Skin of body (tissue), 3 donors: ENCODE measurements at places on chromosomes 3 and 15. TPM values are rescaled to one million over a fixed set of nuclear protein-coding genes. Genes with fewer than 3 reads are reported as not detected.

GOLGA8O gene
- 0.39 TPM for total RNA-seq

TAGLN3 gene
- 1.9 TPM for total RNA-seq

DNA sequence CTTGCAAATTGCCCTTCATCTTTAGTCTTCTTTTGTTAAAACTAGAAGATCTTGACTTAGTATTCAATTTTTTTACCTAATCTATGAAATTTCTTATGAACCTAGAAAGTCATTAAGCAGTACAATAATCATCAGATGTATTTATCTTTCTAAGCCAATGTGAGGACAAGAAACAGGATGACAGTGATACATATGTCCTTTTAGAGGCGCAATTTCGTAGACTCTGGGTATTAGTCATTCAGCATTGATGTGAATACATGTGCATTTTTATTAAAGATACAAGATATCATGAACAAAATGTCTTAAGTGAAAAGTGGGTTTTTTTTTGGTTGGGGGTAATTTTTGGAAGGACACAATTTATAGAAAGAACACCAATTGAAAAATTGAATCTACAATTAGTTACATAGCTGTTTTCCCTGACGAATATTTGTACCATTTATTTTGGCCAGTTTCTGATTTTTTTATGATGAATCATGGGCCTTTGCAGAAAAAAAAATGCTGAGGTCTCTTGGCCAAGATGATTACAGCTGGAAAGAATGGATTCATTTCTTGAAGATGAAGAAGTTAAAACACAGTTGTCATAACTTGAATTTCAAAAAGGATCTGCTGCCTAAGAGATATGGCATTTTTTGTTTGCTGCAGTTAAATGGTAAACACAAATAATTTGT lies 48.9 kb upstream of the AGTR1 start:
- no peak for DNase-seq

DNA sequence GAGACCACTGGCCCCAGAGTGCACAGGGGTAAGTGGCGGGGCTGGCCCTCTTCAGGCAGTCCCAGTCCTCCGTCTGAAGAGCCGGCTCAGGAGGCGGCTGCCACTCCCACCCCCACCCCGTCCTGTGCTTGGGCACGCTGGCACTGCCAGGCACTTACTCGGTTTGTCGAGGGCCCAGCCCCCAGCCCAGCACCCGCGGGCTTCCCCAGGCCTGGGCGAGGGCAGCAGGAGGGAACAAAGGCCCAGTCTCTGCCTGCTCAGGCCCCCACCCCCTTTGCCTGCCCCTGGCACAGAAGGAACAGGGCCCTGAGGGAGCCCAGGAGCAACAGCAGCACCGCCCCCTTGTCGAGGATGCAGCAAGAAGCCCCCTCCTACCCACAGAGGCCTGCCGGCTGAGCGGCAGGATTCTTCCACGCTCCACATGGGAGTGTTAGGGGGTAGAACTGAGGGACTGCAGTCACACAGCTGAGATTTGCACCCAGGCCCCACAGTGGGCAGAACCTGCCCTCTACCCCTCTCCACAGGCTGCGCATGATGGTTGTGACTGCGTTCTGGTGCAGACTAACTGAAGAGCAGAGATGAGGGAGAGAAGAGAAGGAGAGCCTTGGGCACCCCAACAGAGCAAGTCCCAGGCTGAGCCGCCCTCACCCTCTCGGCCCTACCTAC lies 8.9 kb downstream of the DUSP7 start:
- no peak for DNase-seq

DNA sequence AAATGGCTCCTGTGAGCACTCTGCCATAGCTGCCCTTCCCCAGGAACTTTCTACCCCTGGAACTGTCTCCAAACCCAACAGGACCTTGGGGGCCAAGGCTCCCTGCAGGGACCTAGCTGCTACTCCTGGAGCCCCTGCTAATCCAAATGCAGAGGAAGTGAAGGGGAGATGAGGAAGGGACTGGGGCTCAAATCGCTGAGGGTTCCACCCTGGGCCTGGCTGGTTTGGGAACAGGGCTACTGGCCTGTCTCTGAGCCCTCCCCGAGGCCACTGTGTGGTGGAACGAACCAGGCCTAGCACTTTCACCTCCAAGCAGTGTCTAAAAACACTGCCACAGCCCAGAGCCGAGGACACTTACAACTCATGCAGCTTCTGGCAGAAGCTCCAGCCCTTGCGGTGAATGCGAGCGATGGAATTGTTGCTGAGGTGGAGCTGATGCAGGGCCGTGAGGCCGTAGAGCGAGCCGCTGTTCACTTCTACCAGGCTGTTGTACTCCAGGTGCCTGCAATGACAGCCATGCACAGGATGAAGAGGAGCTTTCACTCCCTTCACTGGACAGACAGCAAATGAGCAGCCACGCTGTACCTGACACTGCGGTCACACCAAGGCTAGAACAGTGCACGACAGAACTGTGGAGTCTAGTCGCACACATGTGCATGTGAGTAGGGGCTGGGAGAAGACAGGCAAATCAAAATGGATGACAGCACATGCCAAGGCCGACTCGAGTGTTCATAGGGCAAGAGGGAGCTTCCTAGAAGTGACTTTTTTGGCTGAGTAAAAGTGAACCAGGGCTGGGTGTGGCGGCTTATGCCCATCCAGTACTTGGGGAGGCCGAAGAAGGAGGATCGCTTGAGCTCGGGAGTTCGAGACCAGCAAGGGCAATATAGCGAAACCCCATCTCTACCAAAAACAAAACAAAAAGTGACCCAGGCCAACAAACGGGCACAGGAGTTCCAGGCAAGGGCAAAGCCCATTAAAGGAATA lies 90.8 kb downstream of the LRIG1 start:
- DNase-seq, result no peak

GRCh38 chr3:155022896-155023295 lies 57.2 kb upstream of the MME start:
- no peak for DNase-seq

DNA sequence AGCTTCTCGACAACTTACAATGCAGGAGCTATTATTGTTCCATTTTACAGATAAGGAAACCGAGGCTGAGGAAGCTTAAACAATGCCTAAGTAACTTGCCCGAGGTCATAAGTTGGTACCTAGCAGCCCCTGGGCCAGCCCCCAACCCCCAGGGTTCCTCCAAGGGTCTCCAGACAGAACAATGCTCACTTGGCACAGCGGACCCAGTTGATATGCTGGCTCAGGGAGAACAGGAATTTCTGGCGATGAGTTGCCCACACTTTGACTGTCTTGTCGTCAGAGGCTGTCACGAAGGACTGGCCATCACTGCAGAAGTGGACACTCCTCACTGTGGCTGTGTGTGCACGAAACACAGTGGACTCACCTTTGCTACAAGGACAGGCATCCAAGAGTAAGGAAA lies 5.2 kb downstream of the POC1A start:
- DNase-seq, result no peak

DNA sequence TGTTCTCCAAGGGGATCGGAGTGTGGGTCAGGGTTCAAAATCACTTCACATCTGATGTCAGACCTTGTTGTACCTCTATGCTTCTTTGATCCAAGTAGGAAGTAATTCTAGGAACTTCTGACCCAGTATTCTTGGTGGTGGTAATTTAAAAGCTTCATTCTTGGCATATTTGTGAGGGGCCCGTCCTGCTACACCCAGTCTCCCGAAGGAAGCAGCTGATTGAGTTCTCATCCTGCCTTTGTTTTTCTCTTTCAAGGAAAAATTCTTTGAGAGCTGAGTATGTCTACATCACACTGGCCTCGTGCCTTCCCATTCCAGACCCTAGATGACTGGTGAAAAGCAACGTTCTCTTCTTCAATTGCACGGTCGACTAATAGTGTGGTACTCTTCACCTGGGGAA lies 234.4 kb upstream of the TPRG1 start:
- no peak for DNase-seq
